CD8-positive, alpha-beta memory T cell (primary cell): ENCODE measurements at places on chromosomes 11 and 22.

- no peak for DNase-seq
These were observed 681.1 kb downstream of the OPCML start for GRCh38 chr11:132851247-132851646.

GRCh38 chr22:43553451-43554258, 141.8 kb downstream of the MPPED1 start:
- no peak for DNase-seq

DNA sequence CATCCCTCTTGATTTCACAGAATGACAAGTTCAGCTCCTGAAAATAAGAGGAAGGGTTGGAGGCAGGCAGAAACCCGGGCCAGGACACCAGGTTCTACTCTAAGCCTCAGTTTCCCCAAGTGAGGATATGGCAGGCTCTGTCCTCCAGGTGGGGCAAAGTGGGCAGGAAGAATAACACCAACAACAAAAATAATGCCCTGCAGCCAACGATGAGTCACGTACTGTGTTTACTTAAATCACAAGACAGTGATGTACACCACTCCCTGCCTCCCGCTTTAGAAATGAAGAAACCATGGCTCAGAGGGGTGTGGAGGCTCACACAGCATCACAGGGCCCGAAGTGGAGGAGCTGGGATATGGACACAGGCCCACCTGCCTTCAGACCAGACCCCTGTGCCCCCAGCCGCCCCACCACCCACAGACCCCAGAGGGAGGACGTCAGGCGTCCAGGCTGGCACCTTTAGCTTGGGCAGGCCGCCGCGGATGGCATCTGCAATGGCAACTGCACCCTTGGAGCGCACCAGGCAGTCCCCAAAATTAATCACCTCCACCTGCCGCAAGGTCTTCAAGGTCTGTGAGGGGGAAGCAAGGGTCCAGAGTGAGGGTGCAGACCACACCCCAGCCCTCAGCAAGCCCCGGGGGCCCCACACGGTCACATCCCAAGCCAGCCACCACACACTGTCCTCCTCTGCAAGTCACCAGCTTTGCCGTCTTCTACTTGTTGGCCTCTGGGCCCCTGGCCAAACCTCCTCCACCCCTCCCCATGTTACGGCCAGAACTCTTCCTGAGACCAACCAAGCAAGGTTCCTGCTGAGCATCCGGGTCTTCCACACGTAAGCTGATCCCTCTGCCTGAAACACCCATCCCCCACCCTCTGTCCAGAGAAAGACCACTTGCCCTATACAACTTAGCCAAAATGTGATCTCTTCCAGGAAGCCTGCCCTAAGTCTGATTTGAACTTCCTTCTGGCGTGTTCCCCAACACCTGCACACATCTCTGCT, 15.8 kb upstream of the CHADL start:
- DNase-seq: no peak

GRCh38 chr11:107592231-107592590, 1.3 kb downstream of the ELMOD1 start:
- DNase-seq: no peak

- DNase-seq: no peak
These were observed 49.3 kb downstream of the PPME1 start for GRCh38 chr11:74220376-74220775.

DNA sequence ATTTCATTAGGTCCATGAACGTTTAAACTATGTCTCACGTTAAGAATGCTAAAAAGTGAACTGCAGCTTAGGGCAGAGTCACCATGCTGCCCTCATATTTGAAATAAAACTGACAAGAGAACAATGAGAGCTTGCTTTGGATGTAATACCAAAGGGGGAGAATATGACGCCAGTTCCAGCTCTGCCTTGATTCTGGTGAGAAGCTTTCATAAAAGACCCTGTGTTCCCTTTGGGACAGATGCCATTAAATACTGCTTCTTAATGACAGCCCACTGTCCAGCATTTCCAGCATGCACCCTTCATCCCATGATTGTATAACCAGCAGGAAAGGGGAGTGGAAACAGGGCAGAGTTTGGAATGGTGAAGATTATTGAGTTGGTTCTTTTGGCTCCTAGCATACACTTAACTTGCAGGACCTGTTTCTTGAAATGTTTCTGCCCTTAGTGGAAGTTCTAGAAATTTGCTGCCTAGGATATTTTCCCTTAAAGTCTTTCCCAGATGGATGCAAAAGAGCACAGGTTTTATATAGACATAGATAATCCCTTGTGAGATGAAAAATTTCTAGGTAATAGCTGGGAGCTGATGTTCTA, 139.3 kb upstream of the LDLRAD3 start:
- DNase-seq: no peak

GRCh38 chr11:86222081-86222480, 22.5 kb upstream of the EED start:
- no peak for DNase-seq

- no peak for DNase-seq
These were observed 72.3 kb upstream of the GRIA4 start for GRCh38 chr11:105537531-105537930.
